Heart right ventricle (tissue), 16 donors: ENCODE measurements at places on chromosomes 2 and 18.

- DNase-seq = no peak
Observed at GRCh38 chr2:60959501-60959900, 58.0 kb upstream of the PEX13 start.

DNA sequence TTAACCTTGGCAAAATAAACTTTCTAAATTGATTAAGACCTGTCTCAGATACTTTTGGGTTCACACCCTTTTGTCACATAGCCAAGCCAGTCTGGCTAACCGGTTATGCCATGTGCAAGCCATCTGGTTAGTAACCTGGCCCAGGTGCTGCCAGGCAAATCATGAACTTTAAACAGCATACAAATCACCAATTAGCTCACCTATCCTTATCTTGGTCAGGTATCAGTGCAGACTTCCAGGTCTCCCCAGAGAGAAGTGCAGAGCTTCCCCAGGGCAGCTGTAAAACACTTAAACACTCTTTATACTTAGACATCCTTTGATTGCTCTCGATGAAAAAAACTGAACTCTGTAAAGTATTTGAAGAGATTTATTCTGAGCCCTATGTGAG is 14.9 kb upstream of the MC5R start:
- no peak for DNase-seq

DNA sequence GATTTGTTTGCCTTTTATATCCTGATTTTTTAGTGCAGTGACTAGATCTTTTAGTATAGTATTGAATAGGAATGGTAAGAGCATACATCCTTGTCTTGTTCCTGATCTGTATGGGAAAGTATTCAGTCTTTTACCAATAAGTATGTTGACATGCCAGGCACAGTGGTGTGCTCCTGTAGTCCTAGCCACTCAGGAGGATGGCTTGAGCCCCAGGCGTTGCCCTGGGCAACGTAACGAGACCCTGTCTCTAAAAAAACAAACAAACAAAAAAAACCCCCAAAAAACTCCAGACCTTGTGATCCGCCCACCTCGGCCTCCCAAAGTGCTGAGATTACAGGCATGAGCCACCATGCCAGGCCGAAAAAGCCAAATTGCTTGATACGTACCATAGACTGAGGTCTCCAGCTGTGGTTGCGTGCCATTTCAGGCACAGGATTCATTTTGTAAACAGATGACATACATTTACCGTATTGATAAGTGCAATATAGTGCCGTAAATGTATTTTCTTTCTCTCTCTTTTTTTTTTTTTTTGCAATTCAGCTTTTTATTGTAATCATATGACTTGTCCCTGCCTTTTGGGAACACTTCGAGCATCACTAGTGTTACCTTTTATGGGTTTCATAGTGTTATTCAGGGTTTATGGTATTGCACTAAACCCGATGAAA is 18.5 kb downstream of the BIRC6 start:
- DNase-seq = no peak

DNA sequence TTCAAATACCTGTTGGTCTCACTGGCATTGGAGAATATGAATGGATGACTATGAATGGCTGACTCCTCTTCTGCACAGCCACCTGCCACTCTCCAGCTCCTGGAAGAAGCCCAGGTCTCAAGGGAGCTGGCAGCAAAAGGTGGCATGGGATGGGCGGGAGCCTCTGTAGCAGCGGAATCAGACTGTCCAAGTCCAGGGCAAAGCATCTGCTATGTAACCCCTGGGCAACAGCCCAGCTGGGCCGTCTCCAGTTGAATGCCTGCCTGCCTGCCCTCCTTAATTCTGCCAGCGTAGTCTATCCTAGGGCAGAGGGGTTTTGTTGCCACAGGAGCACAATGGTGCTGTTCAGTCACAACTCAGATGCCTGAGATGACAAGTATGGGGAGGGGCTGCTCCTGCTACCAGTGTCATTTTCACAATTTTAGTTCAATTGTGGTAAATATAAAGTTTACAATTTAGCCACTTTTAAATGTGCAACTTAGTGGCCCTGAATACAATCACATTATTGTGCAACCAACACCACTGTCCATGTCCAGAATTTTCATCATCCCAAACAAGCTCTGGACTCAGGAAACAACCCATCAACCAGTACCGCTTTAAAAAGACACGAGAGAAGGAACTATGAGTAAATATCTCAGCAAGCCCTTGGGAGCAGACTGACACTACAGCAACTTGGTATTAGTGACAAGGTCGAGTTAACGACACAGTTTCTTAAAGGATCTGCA is 115.2 kb downstream of the MYO5B start:
- peak; percentile 73 for DNase-seq

GRCh38 chr18:36469461-36469860 is 171.9 kb downstream of the FHOD3 start:
- peak; percentile 44 for DNase-seq

GRCh38 chr18:39872651-39873050 is 2082.4 kb upstream of the PIK3C3 start:
- no peak for DNase-seq

DNA sequence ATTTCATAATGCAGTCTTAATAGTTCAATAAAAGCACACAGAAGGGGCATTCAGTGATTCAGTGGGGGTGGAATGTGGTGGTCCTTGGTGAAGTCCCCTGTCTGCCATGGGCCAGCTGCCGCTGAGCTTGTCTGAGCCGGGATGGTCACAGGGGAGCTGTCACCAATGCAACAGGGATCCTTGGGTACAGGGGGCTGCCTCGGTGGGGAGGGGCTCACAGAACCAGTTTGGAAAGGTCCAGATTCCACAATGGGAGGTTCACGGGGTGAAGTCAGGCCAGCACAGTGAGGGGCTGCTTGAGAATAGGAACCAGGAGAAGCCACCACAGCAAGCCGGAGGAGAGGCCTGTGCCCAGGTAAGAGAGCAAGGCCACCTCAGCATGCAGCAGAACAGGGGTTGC is 75.4 kb downstream of the GYPC start:
- no peak for DNase-seq

DNA sequence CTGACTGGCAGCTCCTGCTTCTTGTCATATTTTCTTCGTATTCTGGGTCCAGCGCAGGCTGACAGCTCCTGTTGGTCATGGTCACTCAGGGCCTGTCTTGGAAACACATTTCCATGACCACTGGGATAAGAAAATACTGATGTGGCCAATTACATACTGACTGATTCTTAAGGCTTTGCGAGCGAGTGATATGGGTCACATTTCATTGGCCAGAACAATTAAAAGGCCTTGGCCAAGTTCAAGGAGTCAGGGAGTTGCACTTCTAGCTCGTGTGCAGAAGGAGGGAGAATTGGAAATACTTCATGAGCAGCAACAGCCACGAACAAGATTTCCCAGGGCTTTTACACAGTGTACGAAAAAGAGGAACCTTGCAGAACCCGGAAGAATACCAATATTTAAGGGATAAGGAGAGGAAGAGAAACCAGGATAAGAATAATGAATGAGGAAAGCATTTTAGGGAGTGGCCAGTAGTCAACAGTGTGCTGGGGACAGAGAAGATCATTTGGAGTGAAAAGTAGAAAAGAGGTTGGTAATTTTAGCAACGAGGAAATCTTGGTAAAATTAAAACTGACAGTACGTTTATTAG is 149.5 kb downstream of the ATP9B start:
- DNase-seq = no peak

DNA sequence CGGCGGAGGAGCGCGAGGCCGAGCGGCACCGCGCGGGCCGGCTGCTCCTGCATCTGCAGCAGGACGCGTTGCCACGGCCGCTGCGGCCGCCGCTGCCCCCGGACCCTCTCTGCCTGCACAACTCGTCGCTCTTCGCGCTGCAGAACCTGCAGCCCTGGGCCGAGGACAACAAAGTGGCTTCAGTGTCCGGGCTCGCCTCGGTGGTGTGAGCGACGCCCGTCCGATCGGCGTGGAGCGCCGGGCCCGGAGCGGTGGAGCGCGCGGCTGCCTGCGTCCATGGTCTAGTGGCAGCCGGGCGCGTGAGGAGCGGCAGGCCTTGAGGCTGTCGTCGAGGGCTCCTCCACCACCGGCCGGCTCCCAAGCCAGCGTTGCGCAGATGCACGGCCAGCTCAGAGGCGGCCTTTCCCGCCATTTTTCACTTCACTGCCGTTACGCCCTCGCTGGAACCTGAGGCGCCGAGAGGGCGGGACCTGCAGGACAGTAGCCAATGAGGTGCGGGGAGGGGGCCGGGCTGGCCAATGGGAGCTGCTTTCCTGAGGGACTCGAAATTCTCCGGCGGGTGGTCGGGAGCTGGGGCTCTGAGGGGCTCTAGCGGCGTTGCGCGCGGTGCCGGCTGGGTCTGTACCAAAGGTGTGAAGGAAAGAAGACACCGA is 1.9 kb downstream of the TLX2 start:
- peak; percentile 76 for DNase-seq

- no peak for DNase-seq
Observed at GRCh38 chr2:234669621-234670020, 172.7 kb upstream of the ARL4C start.

DNA sequence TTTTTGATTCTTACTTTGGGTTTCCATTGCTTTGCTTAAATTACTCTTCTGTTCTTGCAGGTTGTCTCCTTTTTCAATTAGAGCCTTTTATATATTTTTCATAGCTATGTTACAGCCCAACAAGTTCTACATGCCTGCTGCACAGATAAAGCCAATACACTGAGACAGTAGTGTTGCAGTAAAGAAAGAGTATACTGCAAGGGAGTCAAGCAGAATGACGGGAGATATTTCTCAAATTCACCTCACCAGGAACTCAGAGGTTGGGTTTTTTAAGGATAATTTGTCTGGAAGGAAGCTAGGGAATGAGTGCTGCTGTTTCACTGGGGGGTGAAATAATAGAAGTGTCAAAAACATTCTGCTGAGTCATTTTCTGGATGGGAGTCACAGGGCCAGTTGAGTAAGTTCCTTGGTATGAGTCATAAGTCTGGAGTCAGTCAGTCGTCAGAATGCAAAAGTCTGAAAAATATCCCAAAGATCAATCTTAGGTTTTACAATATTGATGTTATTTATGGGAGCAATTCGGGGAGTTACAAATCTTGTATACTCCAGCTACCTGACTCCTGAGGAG is 193.0 kb upstream of the RGPD4 start:
- DNase-seq = no peak

GRCh38 chr2:174841350-174841749 is 77.1 kb upstream of the CHRNA1 start:
- DNase-seq = no peak

DNA sequence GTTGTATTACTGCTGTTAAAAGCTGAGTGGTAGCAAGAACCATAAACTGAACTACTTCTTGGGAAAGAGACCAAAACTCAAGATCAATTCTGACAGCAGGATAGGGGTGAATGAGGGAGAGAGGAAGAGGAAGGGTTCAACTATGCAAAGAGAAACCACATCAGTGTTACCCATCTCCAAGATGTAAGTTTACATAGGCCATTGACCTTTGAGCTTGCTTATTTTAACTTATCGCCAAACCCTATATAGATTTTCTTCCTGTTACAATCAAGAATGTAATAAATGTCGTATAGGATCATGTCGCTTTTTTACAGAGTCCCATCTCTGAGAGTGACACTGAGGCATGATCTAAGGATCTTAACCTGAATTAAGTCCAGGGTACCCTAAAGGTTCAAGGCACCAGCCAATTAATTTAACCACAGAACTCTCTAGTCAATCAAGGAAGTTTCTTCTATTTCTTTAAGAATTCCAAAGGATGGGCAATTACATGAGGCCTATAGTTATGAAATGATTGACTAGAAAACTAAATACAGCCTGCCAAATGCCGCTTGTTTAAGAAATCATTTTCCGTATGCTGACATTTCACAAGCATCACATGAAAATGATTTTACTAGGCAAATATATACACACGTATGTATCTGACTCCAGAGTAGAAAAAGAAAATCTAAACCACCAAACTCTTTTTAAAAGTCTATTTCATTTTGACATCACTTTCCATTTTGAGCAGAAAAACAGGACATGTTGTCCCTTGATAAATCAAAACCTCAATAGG is 11.8 kb downstream of the RND3 start:
- DNase-seq = no peak

DNA sequence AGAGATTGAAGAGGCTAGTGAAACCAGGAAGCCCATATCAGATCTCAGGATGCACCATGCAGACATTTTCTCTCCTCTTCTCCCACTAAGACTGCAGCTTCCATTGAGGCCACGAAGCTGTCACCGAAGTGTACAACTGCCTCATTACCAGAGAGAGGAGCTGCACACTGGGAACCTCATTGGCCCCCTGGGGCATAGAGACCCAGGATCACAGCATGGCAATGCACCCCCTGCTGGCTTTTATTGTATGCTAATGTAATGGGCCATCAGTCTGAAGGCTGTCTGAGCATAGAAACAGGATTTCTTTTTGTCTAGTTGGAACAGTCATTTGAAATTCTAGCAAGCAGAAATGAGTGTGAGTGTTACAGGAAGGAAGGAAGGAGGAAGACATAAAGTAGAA is 861.6 kb upstream of the CELF4 start:
- DNase-seq = no peak

DNA sequence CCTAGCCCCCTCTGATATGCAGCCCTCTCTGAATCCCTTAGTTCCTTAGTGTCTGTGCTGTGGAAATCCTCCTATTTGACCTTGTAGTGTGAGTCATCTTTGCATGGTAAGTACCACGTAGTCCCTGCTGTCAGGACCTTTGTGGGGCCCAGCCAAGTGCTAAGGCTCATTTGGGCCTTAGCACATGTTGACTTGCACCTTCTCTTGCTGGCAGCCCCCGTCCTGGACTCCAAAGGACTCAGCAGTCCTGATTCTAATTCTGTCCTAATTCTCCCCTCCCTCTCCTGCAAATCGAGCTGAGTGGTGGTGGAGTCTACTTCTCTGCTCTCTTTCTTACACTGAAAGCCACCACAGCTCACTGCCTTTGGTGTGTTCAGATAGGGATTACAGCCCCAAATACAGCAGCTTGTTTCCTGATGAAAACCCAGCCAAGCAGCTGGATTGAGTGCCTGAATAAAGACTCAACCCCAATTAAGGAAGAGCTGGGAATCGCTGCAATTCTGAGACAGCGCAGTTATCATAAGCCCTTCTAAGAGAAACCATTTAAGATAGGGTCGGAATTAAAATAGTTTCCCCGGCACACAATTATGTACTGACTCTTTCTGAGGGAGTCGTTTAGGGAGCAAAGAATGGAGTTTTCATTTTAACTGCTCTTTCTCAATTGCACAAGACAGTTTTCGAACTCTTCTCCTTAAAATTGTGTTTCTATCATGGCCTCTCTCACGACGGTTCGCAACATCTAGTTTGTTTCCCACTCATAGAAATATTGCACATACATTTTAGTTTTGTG is 215.6 kb upstream of the TNP1 start:
- DNase-seq = peak; percentile 42

GRCh38 chr18:73313476-73313875 is 445.7 kb upstream of the NETO1 start:
- no peak for DNase-seq

GRCh38 chr18:68436485-68436884 is 278.4 kb downstream of the TMX3 start:
- no peak for DNase-seq

GRCh38 chr2:143603035-143603655 is 473.9 kb downstream of the ARHGAP15 start:
- DNase-seq = no peak

- no peak for DNase-seq
Observed at GRCh38 chr18:36593001-36593400, 235.8 kb downstream of the TPGS2 start.

DNA sequence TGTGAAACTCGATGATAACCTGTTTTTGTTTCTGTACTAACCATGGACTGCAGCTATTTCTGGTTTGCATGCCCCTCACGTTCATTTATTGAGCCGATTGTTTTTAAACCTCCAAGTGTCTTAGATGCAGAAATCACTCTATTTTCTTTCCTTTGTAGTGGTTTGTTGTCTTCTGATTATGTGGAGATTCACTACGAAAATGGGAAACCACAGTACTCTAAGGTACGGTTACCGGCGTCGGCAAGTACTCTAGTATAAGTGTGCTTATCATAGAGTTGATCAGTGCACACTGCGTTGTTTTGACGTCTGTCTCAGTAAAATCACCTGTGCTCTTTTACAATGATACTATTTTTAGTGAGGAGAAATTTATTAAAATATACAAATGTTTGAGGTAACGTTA is 87.4 kb downstream of the ADAM23 start:
- DNase-seq = no peak
